ENCODE measurements at places on chromosomes 12 and 14. TPM values are rescaled to one million over a fixed set of nuclear protein-coding genes. Genes with fewer than 3 reads are reported as not detected.

The C12orf56 gene
- 3.4 TPM for total RNA-seq

The TAS2R9 gene
- 0.09 TPM for total RNA-seq

The PPP1R1A gene
- not detected for total RNA-seq

The HCAR1 gene
- total RNA-seq: under 0.01 TPM

The STRN3 gene
- total RNA-seq: 82.0 TPM

The BBS10 gene
- total RNA-seq: 15.6 TPM

The TAS2R19 gene
- total RNA-seq: 3.9 TPM

The HCAR3 gene
- not detected for total RNA-seq

The NEUROD4 gene
- not detected for total RNA-seq

The ANO2 gene
- not detected for total RNA-seq

The STON2 gene
- total RNA-seq: 4.9 TPM

The NID2 gene
- 166 TPM for total RNA-seq

The WNT1 gene
- total RNA-seq: not detected

The RAP1B gene
- 126 TPM for total RNA-seq

The CD69 gene
- not detected for total RNA-seq

The LHX5 gene
- total RNA-seq: not detected

The AHNAK2 gene
- 137 TPM for total RNA-seq

The THAP2 gene
- 3.0 TPM for total RNA-seq

The SSPN gene
- 15.4 TPM for total RNA-seq

The DNAL1 gene
- total RNA-seq: 4.8 TPM

The ARHGEF40 gene
- 37.4 TPM for total RNA-seq

The MYF6 gene
- not detected for total RNA-seq

The DBX2 gene
- not detected for total RNA-seq

The IFNG-AS1 gene
- total RNA-seq: under 0.01 TPM

The CLEC1A gene
- total RNA-seq: not detected

The FOXA1 gene
- total RNA-seq: not detected

The AICDA gene
- total RNA-seq: not detected

The GPR132 gene
- 1.0 TPM for total RNA-seq

The TMEM132D gene
- total RNA-seq: not detected

The RBP5 gene
- total RNA-seq: not detected

The ANKS1B gene
- total RNA-seq: 0.52 TPM

The PGAM5 gene
- 14.0 TPM for total RNA-seq

The ADAM21 gene
- total RNA-seq: 0.77 TPM

The OTOGL gene
- 0.43 TPM for total RNA-seq

The ZC2HC1C gene
- total RNA-seq: 1.5 TPM

The TSPAN11 gene
- total RNA-seq: 0.32 TPM

The ACRBP gene
- 0.34 TPM for total RNA-seq

All from bronchial smooth muscle cell (primary cell).